ENCODE measurements at places on chromosomes 7 and 10.

DNA sequence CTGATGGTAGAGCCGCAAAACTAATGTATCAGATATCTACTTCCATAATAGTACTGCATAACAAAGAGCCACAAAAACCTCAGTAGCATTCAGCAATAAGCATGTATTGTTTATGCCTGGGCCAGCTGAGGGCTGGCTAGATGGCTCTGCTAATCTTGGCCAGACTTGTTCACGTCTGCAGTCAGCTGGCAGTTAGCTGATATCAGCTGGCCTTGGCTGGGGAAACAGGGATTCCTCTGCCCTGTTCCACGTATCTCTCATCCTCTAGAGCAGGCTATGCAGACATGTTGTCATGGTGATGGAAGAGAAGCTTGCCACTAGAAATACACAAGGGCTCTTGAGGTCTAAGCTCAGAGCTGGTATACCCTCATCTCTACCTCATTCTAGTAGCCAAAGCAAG lies 62.9 kb downstream of the GRM8 start:
- DNase-seq, result no peak

DNA sequence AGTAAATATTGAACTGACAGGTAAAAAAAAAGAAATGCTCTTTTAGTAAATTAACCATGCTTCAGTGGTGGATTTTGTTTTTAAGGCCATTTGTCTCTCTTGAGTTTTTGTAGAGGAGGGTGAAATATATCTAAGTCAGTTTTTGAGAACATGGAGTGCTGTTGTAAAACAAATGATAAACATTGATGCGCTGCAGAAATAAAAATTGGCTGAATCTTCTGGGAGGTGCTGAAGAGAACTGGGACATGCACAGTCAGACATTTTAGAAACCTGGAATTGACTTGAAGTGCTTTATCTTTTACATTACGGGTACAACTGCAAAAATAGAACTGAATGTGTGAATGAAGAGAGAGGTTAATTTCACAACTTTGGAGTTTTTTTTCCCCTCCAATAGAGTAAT lies 203.0 kb upstream of the HDAC9 start:
- no peak for DNase-seq

DNA sequence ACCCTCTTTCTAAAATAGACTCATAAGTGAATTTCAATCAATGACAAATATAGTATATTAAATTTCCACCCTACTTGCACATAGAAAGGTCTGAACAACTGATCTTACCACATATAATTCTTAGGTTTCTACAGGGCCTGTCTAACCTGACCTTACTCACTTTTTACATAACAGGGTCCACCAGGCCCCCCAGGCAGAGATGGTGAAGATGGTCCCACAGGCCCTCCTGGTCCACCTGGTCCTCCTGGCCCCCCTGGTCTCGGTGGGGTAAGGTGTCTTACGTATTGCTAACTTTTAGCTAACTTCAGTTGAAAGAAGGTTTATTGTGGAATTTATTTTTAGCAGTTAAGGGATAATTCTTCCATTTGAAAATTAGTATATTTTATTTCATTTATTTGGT lies 5.3 kb downstream of the COL1A2 start:
- no peak for DNase-seq

DNA sequence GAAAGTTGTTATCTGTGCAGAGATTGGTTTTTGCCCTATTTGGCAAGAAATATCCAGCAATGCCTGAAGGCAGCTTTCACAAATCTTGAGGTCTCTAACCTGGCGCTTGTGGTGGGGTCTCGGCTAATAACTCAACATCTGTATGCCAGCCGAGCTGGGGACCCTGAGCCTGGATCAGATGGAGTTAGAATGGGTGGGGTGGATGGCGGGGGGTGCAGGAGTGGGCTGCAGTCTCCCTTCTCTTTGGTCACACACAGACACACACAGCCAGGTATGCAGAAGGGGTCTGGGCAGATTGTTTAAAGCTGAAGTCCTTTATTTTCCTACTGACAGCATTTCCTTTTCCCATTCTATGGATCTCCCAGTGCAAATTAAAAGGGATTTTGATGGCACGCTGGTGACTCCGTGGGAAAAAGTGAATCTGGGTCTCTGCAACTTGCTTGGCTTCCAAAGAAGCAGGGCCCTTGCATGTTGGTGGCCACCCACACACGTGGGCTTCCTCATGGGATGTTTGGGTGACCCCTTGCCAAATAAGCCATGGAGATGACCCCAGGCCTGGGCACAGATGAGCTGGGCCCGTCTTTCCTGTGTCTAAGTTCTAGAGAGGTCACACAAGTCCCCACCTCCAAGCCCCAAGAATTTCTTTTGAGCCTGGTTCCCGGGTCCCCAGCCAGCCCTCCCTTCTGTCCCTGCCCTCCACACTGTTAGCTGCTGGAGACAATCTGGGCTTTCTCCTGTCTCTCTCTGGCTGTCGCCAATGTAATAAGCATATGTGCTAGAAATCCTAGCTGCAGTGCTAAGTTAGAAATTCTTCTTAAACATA lies 39.9 kb upstream of the EMX2 start:
- no peak for DNase-seq

GRCh38 chr7:92595281-92595680 lies 5.1 kb upstream of the FAM133B start:
- no peak for DNase-seq

GRCh38 chr7:73901823-73902597 lies 41.1 kb downstream of the TMEM270 start:
- no peak for DNase-seq

DNA sequence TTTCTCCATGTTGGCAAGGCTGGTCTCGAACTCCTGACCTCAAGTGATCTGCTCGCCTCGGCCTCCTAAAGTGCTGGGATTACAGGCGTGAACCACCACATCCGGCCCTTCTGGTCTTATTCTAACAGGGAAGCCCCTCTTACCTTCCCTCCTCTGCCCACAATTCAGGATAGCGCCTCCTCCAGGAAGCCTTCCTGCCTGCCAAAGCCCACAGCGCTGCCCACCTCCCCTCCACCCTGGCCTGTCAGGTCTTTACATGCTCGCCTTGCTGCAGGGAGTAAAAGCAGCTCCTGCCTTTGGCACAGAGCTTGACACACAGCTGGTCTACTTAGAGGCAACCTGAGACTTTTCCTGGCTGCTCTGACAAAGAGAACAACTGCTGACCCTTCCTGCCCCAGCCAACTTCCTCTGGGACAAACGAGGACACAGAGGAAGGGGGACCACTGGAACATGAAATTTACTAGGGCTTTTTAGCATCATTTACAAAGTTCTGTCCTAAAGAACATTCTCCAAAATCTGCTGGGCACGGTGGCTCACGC lies 13.2 kb downstream of the MLXIPL start:
- no peak for DNase-seq

GRCh38 chr7:41874201-41874785 lies 171.4 kb upstream of the INHBA start:
- DNase-seq, result no peak

DNA sequence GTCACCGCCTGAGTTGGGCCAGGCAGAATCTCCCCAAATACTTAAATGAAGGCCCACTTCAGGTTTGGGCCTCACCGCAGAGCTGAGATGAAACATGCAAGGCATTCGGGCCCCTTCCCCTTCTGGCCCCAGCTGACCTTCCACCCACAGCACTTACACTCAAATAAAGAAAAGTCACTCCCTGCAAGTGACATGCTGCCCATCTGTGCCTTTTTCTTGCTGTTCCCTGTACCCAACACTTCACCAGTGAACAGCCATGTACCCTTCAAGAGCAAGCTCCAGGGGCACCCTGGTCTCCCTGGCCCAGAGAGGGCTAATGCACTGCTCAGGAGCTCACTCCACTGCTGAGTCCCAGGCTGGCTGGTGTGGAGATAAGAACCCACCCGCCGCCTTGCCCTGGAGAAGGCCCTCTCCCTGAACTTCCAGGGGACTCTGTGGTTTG lies 40.7 kb downstream of the ZCCHC24 start:
- no peak for DNase-seq

DNA sequence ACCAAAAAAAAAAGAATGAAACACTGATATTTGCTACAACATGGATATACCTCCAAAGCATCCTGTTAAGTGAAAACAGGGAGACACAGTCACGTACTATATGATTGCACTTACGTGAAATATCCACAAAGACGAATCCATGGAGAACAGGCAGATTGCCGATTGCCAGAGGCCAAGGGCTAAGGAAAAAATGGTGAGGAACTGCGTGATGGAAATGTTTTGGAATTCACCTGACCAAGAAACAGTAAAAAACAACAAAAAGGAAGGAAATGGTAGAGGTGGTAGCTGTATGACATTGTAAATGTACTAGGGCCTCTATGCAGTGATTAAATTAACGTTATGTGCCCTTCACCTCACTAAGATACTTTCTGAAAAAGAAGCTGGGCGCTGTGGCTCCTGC lies 44.1 kb upstream of the GTF2IRD1 start:
- no peak for DNase-seq

GRCh38 chr10:43868952-43869351 lies 220.3 kb upstream of the ZNF32 start:
- DNase-seq, result no peak

DNA sequence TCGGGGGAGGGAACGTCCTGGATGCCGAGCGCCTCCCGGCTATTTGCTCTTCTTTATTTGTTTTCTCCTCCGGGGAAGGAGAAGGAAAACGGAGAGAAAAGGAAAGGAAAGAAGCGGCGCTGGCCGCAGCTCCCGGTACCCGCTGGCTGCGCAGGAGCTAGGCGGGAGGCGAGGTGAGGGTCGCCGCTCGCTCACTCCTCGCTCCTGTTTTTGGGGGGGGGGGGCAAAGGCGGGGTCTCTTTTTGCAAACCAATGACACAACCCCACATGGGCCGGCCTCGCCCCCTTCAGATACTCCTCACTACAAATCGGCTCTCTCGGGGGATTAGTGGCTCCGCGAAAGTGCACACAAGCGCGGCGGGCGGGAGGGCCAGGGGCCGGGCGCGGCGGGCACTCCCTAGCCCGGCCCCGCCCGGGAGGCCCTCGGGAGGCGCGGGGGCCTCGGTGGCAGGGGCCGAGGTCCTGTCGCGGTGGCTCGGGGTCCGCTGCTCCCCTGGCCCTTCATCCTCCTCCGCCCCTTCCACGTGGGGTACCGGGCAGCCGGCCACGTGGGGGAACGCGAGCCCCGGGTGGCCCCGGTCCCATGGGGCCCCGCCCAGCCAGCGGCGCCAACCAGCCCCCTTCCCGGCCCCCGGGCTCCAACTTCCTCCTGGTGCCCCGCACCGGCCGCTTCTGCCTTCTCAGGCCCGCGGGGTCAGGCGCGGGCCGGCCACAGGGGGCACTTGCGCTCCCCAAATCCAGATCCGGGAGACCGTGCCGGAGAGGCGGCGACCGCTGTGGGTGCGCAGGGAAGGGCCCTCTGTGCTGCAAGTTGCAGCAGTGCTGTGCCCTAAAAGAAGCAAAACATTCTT lies 718 bp upstream of the CTBP2 start:
- no peak for DNase-seq

GRCh38 chr7:46291601-46292150 lies 370.6 kb upstream of the IGFBP3 start:
- no peak for DNase-seq

- DNase-seq, result no peak
Observed at GRCh38 chr10:8059191-8059936, 4.9 kb downstream of the GATA3 start.

DNA sequence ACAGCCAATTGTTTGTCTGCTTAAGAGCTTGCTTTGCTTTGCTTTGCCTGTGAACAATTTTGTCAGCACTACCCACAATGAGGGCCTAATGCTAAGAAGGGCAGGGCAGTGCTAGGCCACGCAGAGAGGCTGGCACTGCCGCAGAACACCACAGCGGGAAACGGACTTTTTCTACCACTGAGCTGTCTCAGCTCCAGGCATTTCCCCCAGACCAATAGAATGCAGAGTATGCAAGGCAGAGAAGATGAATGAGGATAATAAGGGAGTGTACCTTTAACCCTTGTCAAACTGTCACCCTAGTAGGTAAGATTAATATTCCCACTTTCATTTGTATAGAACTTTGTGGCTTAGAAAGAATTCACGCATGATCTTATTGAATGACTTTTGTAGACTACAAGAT lies 104.5 kb downstream of the SH3PXD2A start:
- DNase-seq, result no peak

DNA sequence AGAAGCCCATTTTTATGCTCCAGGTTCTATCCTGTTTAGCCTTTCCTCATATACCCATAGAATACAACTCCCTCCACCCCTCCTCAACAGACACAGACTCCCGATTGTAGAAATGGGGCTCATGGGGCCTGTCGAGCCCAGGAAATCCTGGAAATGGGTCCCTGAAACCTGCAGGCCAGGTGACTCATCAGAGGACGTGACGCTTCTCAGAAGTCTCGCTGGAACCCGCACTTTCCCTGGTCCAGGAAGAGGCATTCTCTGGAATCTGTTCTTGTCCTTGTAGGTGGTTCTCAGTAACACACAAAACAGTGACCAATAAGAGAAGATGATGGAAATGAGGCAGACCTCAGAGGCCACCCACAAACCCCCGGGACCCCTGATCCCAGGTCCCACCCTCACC lies 244.8 kb upstream of the PPP2R2D start:
- DNase-seq, result no peak

GRCh38 chr10:120508393-120508792 lies 51.4 kb downstream of the PLPP4 start:
- no peak for DNase-seq

DNA sequence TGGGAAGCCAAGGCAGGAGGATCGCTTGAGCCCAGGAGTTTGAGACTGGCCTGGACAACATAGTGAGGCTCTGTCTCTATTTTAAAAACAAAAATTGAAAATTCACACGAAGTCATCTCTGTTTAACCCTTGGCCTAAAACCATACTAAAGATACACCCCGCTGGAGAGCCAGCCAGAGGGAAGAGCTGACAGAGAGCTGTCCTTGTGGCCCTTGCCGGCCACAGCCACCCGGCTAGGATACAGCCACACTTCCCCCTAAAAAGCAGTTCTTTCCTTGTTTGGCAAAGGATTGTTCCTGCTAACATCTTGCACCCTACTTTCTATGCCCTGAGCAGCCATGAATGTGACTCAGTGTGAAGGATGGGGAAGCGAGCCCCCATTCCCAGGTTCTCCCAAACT lies 49.6 kb downstream of the SH3PXD2A start:
- DNase-seq, result no peak

- DNase-seq, result no peak
Observed at GRCh38 chr7:101168412-101169049, 3.2 kb upstream of the VGF start.

GRCh38 chr10:96591946-96592345 lies 5.1 kb upstream of the TM9SF3 start:
- DNase-seq, result no peak

DNA sequence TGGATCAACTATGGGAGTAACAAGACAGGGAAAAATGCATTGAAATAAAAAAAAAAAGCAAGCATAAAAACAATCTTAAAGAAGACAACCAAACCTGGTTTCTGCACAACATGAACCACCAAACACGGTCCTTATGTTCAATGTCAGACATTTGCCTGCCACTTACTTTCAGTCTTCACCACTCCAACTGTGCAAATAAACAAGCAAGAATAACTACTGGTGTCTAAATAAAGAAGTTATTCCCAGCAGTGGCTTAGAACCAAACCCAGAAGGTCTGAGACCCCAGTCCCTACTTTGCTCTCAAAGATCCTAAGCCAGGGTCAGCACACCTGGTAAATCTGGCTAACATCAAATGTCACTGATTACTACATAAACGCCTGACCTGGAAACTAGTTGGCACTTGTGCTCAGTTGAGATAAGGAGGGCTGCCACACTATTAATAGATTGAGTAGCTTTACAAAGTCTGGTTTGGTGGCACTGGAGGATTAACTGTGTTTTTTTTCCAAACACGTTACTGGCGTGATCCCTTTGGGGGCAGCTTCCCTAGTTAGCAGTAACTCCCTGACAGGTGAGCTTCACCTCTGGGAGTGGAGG lies 62.7 kb upstream of the ABLIM1 start:
- DNase-seq, result no peak

GRCh38 chr10:110410329-110411046 lies 87.2 kb upstream of the DUSP5 start:
- DNase-seq, result no peak

GRCh38 chr10:44425466-44425865 lies 40.6 kb upstream of the CXCL12 start:
- DNase-seq, result no peak

Data from effector memory CD4-positive, alpha-beta T cell (primary cell).